ENCODE measurements at places on chromosomes 3 and 15. TPM values are rescaled to one million over a fixed set of nuclear protein-coding genes. Genes with fewer than 3 reads are reported as not detected.

Gene ITGB5
- total RNA-seq = 304 TPM

Gene C3orf22
- not detected for total RNA-seq

Gene INSYN1
- under 0.01 TPM for total RNA-seq

Gene GOLGA6B
- total RNA-seq = not detected

Gene SEMA3F
- total RNA-seq = 10.2 TPM

Gene DNAH12
- 0.25 TPM for total RNA-seq

Gene NR2C2
- 42.2 TPM for total RNA-seq

Gene ONECUT1
- not detected for total RNA-seq

Gene ANKUB1
- not detected for total RNA-seq

Gene CTXN2
- total RNA-seq = 0.05 TPM

Gene SLC30A4
- 2.4 TPM for total RNA-seq

Gene IVD
- total RNA-seq = 68.8 TPM

Gene ULK4
- 20.5 TPM for total RNA-seq

Gene RTP1
- not detected for total RNA-seq

Gene XCR1
- total RNA-seq = not detected

Gene DRD3
- total RNA-seq = not detected

Gene ASB14
- total RNA-seq = not detected

Gene LDHAL6B
- not detected for total RNA-seq

Gene GPR87
- total RNA-seq = 10.0 TPM

Gene TGM4
- 0.35 TPM for total RNA-seq

Gene FMN1
- 4.0 TPM for total RNA-seq

Gene PRTG
- 19.0 TPM for total RNA-seq

Gene ZBED2
- total RNA-seq = 13.5 TPM

Gene SAMD7
- not detected for total RNA-seq

Gene TGM5
- 0.25 TPM for total RNA-seq

Gene SLC4A7
- total RNA-seq = 195 TPM

Gene ERICH6
- not detected for total RNA-seq

Gene HGD
- total RNA-seq = 91.5 TPM

Gene ZIC1
- not detected for total RNA-seq

Gene SLC51B
- not detected for total RNA-seq

Gene NEK11
- total RNA-seq = 28.6 TPM

Gene GLDN
- total RNA-seq = not detected

Gene ACAP2
- total RNA-seq = 45.6 TPM

Data from renal cortical epithelial cell (primary cell).